ENCODE measurements at places on chromosomes 2 and 18.

DNA sequence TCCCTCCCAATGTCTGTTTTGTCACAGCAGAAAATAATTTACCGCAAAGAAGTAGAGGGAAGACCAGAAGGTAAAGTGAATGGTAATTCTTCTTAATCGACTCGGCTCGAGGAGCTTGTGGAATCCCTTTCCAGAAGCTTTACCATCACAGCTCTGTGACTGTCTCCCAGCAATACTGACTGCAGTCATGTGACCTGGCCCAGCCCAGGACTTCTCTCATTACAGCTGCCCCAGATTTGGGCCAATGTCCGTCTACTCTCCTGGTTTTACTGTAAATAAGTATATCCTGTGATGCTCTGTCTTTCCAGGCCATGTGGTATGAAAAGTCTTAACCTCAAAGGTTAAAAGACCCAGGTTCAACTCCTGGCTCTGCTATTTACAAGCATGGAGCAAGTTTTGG, 18.9 kb upstream of the ELOA2 start:
- DNase-seq = no peak

DNA sequence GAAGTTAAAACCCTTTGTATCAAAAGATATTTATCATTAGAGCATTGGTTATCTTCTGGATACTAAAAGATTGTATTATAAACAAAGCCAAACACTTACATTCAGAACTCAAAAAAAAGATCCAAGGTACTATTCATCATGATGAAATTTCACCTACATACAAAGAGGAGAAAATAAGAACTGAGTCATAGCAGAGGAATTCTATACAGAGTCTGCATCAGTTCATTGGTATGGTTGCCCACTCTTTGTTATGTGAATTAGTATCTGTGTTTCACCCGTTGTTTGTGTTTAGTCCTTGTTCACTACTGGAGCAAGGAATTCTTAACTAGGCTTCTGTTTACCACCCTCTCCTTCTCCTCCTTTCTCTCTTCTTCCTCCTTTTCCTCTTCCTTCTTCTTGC, 157.9 kb downstream of the LNPK start:
- peak; percentile 71 for DNase-seq

- no peak for DNase-seq
Observed at GRCh38 chr2:65431421-65432226, 775 bp downstream of the SPRED2 start.

DNA sequence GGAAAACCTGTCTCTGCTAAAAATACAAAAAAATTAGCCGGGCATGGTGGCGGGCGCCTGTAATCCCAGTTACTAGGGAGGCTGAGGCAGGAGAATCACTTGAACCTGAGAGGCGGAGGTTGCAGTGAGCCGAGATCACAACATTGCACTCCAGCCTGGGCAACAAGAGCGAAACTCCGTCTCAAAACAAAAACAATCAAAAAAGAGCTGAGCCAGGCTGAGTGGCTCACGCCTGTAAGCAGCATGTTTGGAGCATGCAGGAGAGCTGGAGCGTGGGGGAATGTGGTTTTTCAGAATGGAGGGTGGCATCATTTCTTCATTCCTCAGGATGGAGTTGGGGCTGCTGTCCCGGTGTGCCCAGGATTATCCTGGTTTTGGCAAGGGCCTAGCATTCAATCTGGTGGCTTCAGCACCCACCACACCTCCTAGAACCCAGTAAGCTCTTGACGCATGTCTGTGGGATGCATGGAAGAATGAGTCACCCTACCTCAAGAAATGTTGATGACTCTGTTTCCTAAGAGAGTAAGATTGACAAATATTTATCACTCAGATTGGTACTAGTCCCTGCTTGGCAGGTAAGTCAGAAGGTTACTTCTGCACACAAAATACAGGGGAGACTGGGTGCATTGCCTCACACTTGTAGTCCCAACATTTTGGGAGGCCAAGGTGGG, 90.2 kb upstream of the ODC1 start:
- peak; percentile 44 for DNase-seq

GRCh38 chr2:113720167-113720566, 36.3 kb downstream of the SLC35F5 start:
- DNase-seq = no peak

GRCh38 chr2:215728504-215729065, 284.8 kb downstream of the MREG start:
- peak; percentile 94 for DNase-seq

DNA sequence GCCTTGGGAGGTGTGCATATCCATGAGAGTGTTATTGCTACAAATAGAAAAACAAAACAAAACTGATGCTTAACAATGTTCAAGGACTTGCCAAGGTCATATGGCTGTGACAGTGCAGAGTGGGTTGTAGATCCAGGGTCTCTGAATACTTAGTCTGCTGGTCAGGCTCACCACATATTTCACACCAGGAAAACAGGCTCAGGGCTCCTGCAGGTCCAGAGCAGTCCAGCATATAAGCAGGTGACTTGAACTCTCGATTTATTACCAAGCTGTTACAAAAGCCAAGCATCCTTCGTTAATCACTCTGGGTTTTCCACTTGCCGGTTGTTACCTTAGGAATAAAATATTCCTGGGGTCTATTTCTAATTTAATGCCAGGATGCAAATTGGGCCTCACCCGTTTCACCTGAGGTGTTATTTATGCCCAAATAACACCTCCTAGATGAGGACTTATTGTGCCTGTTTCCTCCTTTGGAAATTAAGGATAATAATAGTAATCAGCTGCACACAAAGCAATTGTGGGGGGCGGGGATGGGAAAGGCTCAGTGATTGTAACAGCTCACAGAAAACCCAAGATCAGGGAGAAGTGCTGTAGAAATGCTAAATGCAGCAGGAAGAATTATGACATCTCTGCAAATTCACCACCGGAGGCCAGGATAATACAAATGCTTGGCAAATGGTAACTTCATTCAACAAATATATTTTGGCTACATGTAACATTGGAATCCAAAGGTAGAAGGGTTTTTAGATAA, 72.9 kb downstream of the TMEM182 start:
- DNase-seq = no peak

GRCh38 chr2:172552547-172553291, 3.2 kb upstream of the PDK1 start:
- DNase-seq = peak; percentile 81

DNA sequence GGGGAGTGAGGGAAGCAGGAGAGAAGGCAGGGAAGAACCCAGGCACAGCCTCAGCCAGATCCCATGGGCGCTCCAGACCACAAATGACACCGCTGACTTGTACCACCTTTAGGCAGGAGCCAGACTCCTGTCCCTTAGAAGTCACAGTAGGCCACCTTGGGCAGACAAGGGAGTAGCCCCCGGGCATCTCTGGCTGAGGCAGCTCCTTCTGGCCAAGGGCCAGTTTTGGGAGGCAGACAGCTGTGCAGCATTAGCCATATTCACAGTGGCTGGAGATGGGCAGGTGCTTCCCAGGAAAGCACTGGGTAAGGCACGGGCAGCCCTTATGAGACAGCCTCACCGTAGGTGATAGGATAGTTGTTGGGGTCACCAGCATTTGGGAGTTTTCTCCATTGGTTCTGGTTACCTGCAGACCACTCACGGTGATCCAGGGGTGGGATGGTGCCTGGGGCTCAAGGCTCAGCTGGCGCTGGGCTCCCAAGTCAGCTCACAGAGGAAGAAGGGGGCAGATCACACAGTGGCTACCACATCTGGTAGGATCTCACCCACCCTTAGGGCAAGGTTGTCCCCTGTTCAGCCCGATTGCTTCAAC, 2.1 kb downstream of the ASTL start:
- DNase-seq = no peak

- peak; percentile 37 for DNase-seq
Observed at GRCh38 chr2:242060212-242060835, 190.8 kb downstream of the RTP5 start.

GRCh38 chr2:55231546-55232083, 478 bp downstream of the CLHC1 start:
- no peak for DNase-seq

- no peak for DNase-seq
Observed at GRCh38 chr2:109345091-109345490, 216.1 kb downstream of the SH3RF3 start.

- no peak for DNase-seq
Observed at GRCh38 chr2:236679884-236680860, 110.5 kb downstream of the ACKR3 start.

DNA sequence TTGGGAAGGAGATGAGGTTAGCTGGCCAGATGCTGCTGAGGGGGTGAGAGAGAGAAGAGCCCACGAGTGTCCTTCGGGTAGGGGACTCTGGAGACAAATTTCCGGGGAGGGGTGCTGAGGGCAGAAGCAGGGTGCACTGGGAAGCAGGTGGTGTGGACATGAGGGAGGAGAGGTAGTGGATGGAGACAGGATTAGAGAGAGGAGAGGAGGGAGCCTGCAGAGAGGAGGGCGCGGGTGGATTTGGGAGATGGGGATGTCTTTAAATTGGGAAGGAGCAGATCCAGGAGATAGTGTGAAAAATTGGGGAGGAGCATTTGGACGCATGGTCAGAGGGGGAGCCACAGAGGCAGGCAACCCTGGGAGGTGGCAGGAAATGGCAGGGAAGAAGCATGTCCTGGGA, 154.7 kb downstream of the DYSF start:
- DNase-seq = no peak

DNA sequence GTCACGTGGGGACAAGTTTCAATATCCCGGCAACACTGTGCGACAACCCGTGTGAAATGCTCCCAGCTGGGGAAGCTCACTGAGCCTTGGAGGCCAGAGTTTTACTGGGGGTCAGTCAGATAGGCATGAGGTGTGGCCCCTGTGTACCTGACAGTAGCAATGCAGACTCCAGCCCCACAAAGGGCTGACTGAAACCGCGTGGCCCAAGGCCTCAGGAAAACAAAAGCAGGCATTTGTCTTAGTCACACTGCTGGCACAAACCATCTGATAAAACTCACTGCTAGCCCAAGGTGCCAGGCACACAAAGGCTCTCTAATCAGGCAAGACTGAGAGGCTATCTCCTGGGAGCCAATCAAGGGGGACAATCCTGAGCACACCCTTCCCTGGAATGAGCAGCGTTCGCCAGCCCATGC, 786.6 kb upstream of the RAB6C start:
- DNase-seq = no peak

GRCh38 chr2:218782528-218782844, 539 bp downstream of the CYP27A1 start:
- DNase-seq = no peak

GRCh38 chr2:173195100-173195499, 119.5 kb downstream of the MAP3K20 start:
- no peak for DNase-seq

DNA sequence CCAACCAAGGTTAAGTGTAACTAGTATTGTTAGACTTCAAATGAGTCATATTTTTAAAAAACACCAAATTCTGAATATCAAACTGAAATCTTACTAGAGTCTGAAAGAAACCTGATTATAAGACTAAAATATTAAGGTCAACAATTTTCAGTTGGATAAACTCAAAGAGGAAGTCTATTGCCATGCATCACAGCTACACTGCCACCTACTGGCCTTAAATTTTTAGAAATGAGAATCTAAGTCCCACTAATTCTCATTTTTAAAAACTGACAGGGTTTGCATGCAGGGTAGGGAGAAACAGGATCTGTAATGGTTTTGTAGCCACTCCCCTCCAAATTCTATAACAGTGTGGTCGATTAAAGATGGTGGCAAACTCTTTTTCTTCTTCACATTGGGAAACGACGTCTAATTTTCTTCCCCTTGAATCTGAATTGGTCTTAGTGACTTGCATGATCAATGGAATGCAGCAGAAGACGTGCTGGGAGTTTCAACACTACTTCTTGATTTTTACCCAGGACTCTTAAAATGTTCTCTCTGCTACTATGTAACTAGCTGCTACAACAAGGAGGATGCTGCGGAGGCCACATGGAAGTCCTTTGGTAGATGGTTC, 176.1 kb upstream of the SESTD1 start:
- no peak for DNase-seq

DNA sequence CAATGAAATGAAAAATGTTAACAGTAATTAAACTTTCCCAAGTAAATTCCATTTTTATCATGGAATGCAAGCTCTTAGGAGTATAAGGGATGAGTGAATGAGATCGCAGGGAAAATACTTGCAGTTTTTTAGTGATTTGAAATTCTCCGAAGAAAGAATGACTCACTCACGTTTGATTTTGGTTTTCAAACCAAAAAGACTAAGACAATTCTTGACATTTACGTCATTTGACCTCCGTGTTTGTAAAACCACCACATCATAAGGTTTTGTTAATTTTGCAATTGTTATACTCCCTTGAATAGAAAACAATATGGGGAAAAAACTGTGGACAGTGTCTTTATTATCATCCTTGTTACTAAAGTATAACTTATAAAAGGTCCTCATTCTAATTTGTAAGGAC, 29.4 kb downstream of the COL4A4 start:
- DNase-seq = no peak

DNA sequence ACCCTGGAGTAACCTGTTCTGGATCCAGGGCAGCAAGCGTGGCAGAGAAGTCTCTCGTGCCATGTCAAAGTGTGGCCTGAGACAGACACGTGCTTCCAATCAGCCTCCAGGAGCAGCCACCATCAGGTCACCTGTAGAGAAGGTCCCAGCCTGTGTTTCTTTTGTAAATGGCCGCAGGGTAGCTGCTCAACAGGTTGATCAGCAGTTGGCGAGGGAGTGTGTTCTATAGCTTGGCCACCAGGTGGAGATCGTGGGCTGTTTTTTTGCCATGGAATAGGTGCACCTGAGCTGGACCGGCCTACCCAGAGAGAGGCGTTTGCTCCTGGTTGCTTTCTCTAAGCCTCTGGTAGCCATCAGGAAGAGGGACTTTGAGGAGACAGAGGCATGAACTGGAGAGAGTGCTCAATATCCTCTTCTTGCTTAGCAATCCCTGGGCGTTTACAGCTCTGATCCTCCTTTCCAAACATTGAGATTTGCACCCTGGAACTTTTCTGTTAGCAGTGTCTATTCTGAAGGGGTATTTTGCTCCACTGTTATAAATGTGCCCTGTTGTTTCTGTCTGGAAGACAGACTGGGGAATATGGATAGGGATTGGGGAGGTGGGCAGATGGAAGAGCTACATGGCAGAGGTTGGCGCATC, 34.2 kb upstream of the EN1 start:
- no peak for DNase-seq

- DNase-seq = no peak
Observed at GRCh38 chr2:196125596-196125995, 45.8 kb downstream of the STK17B start.

DNA sequence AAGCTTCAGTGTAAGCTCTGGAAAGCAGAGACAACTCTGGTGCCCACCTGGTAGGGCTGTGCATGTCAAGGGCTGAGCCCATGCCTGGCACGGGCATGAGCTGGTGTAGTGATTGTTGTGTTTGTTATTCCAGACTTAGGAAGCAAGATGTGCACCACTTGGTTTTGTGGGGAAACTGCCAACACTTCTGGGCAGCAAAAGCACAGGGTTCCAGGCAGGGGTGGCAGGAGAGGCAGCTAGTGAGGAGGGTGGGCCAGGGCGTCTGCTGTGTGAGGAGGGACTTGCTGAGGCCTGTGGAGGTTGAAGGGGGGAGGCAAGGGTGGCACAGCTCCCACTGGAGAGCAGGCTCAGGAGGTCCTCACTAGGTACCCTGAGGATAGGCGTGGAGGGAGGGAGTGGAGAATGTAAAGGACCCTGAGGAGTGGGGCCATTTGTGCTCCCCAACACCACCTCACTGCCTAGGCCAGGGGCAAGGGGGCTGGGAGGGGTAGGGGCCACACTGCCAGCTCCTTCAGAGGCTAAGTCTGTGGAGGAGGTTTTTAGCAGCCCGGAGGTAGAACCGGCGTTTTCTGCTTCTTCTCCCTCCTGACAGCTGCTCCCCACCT, 104.0 kb upstream of the POU3F3 start:
- DNase-seq = no peak
